ENCODE measurements at places on chromosomes 2 and 18.
A peak's percentile ranks its signal among the peaks of the same experiment; 100 is the strongest.

DNA sequence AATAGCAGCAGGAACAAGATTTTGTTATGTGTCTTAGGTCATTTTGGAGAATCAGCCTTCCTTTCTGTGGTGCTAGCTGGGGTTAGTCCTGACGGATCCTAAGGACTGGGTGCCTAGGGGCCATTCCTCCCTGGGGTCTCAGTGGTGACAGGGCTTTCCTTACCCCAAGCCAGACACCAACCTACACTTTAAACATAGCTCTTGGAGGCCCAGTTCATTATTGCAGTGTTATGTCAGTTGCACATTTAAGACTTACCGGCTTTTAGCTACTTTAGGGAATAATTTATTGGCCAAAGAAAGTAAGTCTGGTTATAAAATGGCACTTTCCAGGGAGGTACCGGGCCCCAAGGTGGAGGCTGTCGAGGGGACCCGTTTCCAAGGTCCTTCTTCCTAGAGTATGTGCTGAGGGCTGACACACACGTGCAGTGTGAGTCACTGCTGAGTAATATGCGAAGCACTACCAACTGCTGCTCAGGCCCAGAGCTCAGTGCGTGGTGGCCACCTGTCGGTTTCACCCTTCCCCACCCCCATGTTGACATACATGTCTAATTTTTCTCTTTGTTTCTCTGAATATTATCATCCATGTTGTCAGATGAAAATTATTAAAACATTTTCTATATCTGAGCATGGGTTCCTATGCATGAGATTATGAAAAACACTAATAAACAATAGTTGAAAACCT, 37.0 kb upstream of the GRHL1 start:
- no peak for DNase-seq

GRCh38 chr18:46388286-46388685, 268.7 kb downstream of the LOXHD1 start:
- no peak for DNase-seq

DNA sequence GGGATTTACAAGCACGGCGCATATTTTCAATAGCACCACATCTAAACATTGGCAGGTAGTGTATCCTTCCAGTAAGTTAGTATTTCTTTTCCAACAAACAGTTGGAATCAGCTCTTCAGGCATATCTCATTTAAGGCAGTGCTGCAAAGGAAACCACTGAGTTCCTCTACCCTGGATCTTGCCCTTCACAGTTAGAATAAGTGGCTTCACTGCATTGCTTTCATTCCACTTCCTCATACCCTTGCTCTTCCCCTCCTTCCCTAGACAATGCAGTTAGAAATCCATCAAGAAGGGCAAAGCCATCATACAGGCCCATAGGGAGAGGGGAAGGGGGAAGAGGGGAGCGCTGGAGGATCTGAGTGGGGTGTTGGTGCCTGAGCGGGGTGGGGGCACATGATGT, 173.7 kb downstream of the FBXO15 start:
- DNase-seq: no peak

- DNase-seq: no peak
Measured at GRCh38 chr18:79210002-79210910, 141.1 kb downstream of the ATP9B start.

- peak; percentile 55 for DNase-seq
Measured at GRCh38 chr2:105644174-105644980, 100.3 kb upstream of the NCK2 start.

DNA sequence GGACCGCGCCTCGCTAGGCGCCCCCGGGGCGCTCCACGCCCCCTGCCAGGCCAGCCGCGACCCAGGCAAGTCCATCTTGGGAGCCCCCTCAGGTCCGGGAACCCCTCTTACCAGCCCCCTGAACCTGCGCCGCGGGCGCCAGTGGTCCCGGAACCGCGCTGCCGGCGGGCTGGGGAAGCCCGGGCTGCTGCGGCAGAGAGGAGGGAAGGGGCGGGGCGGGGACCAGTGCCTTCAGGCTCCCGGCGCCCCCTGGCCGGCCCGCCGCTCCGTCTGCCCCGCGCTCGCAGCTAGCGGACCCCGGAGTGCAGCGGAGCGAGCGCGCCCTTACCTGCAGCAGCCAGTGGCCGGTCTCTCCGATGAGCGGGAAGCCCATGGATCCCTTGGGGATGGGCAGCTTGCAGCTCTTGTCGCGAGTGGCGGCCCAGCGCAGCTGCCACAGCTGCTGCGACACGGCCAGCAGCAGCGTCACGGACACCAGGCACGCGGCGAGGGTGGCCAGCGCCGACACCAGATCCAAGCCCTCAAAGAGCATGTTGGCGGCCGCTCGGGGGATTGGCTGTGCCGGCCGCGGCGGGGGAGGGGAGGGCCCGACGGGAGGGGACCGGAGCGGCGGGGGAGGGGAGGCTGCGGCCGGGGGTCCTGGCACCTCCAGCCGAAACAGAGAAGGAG, at the start of gene CYP26B1:
TSS of gene CYP26B1 (minus strand) at position 560 of the 669 bp plus-strand sequence. CDS start at position 532, 28 bp downstream.
- peak; percentile 68 for DNase-seq

GRCh38 chr2:41782306-41783158, 265.3 kb upstream of the PKDCC start:
- DNase-seq: no peak

DNA sequence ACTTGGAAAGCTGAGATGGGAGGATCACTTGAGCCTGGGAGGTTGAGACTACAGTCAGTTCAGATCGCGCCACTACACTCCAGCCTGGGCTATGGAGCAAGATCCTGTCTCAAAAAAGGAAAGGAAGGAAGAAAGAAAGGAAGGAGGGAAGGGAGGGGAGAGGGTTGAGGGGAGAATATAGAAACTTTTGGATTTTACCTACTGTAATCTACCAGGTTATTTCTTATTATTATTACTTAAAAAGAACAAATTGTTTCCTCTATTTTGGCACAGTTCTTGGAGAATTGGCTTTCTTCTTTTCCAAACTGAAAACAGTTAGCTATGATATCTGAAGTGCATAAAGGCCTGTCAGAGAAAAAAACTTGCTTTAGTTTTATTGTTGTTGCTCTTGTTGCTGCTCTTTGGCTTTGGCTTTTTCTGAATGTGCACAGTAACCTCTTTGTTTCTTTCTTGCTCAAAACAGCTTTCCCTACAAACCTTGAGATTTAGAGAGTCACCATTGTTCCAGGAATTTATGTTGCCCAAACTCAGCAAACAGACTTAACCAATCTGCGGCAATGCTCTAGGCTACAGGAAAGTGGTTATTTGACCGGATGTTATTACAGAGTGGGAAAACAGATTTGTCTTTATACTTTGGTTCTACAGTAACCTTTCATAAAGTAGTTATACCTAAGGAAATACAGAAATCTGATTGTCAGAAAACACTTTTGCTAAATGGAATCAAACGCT, 214.9 kb downstream of the XIRP2 start:
- DNase-seq: no peak

GRCh38 chr2:7845332-7845731, 836.5 kb upstream of the ID2 start:
- no peak for DNase-seq

DNA sequence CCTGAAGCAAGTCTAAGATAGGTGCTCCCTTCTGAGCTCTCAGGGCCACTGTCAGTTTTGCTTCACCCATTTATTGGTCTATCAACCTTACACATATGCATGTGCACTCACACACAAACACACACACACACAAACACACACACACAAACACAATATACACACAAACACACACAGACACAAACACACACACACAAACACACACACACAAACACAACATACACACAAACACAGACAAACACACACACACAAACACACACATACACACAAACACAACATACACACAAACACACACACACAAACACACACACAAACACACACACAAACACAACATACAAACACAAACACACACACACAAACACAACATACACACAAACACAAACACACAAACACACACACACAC, 181.6 kb upstream of the KLHL29 start:
- no peak for DNase-seq

GRCh38 chr2:239835056-239835455, 190.1 kb downstream of the NDUFA10 start:
- DNase-seq: no peak

- DNase-seq: no peak
Measured at GRCh38 chr18:66895631-66896030, 291.7 kb upstream of the CDH19 start.

GRCh38 chr18:80169607-80170006, 60.5 kb downstream of the ADNP2 start:
- DNase-seq: peak; percentile 42

DNA sequence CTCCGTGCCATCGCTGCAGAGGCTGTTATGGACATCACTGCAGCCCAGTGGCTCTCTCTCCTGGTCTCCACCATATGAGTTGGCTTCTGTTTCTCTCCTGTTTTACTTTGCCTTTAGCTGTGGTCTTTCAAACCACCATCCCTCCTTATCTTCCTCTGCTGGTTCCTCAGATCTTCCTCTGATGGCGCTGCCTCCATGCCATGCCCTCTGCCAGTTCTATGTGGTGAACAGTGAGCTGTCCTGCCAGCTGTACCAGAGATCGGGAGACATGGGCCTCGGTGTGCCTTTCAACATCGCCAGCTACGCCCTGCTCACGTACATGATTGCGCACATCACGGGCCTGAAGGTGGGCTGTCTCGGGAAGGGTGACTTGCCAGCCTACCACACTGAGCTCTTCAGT, 13.1 kb downstream of the TYMS start:
- no peak for DNase-seq

DNA sequence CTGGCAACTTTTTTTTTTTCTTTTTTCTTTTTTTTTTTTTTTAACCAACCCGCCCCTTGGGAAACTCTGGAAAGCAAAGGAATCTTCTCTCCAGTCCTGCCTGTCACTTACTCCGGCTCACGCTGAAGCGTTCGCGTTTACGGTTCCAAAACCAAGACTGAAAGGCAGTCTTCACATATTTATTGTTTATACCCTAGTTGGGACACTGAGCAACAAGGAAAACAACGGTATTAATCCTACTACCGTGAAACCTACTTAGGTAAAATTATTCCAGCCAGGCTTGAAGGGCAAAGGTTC, 125.4 kb downstream of the OSBPL1A start:
- no peak for DNase-seq

GRCh38 chr2:72917877-72918553, 696 bp downstream of the EMX1 start:
- DNase-seq: peak; percentile 61

- DNase-seq: no peak
Measured at GRCh38 chr2:42562474-42563144, 5.8 kb upstream of the MTA3 start.

DNA sequence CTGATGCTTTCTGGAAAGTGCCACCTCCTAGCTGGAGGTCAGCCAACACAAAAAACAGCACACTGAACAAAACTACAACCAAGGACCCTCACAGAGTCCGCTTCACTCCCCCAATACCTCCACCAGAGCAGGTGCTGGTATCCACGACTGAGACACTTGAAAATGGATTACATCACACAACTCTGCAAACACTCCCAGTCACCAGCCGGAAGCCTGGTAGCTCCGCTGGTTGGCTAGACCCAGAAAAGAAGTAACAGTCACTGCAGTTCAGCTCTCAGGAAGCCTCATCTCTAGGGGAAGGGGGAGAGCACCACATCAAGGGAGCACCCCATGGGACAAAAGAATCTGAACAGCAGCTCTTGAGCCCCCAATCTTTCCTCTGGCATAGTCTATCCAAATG, 175.4 kb downstream of the LCLAT1 start:
- no peak for DNase-seq

DNA sequence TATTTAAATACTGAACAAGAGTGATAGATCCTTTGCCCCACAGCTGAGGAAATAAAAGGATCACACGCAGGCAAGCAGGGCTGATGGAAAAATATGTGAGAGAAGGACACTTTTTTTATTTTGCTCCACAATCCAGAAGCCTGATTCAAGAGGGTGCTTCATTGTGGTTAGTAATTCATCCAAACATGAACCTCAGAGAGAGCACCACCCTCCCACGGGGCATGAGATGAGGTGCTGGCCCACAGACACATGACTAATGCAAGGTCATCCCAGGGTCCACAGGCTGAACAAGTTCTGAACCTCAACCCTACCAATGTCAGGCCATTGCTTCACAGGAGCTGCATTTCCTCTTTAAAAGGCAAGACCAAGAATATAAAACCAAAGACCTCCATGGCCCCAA, 239.6 kb downstream of the MREG start:
- DNase-seq: no peak

DNA sequence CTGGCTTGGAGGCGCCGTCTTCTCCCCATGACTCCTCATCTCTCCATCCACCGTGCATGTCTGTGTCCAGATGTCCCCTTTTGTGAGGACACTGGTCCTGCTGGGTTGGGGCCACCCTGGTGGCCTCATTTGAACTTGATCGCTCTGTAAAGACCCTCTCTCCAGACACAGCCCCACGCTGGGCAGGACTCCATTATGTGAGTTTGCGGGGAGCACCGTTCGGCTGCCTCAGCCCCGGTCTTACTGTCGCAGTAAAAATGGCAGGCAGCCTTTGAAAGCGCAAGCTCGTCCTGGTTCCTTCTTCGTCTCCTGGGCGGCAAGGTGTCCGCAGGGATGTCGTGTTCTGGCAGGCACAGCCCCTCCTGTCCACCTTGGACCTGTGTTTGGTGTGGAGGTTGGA, 17.7 kb downstream of the NFATC1 start:
- no peak for DNase-seq

GRCh38 chr2:126656431-126657147, 631 bp downstream of the GYPC start:
- peak; percentile 78 for DNase-seq

- no peak for DNase-seq
Measured at GRCh38 chr2:99825630-99826029, 316.8 kb downstream of the AFF3 start.

GRCh38 chr2:240894006-240894405, 1.9 kb downstream of the MAB21L4 start:
- no peak for DNase-seq

DNA sequence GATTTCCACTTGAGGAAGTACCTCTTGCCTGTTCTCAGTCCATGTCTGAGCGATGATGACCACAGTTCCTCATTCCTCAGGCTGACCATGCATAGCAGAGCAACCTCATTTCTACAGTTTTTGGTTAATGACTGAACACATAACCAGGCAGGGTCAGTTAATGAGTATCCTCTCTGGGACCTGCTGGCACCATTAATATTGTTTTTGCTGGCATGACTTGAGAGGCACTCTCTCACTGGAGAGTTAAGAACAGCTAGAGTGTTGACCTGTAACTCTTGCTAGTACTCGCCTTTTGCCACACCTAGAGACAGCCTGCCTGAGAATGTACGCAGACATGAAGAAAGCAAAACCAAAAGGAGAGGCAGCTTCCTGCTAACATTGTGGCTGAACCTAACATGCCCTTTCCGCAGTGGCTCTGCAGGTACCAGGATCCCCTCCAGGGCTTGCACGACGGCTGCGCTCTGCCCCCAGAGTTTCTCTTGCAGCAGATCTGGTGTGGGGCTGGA, 23.9 kb downstream of the PECR start:
- no peak for DNase-seq

GRCh38 chr2:217469203-217469810, 533.5 kb downstream of the TNS1 start:
- DNase-seq: no peak

DNA sequence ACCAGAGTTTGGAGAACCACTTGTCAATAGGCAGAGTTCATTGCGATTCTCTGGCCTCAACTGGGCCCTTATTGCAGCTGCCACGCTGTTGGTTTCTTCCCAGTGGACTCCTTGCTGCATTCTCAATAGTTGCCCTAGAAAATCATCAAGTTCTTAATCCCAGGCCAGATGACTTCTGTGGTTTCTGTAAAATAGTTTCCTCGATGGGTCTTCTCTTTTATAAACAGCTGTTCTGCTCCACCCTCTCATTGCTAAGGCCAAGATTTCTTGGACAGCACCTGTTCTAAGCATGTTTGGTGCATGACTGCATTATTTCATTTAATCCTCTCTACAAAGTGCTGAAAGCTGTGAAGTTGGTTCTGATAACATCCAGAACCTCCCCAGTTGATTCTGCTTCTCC, 131.0 kb downstream of the BCL2L11 start:
- DNase-seq: no peak

Data from left forelimb (tissue), 1 donor.